Left renal pelvis (tissue), 4 donors: ENCODE measurements at places on chromosomes 16 and 17.

DNA sequence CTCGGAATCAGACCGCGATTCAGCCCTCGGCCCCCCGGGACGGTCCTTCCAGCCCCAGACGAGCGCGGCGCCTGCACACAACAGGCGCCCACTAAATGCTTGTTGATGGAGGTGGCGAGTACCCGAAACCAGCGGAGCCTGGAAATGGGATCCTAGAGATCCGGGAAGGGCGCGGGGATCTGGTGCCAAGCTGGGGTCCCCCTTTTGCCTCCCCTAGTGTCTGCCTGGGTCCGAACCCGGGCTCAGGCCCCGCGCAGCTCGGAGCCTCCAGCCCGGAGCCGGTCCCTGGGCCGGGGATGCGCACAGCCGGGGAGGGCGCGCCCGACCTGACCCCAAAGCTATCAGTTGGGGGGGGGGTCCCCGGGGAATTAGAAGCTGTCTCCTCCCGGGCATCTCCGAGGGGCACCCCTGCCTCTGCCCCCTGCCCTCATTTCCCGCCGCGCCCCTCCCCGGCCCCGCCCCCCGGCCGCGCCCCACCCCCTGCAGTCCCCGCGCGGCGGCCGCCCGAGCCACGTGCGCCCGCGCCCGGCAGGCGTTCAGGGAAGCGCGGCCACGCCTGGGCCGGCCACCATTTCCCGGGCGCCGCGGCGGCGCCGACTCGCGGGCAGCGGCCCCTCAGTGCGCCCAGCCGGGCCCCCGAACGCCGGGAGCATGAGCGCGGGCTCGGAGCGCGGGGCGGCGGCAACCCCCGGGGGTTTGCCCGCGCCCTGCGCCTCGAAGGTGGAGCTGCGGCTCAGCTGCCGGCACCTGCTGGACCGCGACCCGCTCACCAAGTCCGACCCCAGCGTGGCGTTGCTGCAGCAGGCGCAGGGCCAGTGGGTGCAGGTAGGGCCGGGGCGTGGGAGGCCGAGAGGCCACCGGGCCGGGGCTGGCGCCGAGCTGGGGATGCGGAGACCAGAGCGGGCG, at the start of gene CPNE7:
CPNE7 (plus strand) TSS at position 512 of the 906 bp plus-strand sequence; CDS start at position 652, 140 bp downstream.
- no peak for DNase-seq

- DNase-seq: no peak
Measured at GRCh38 chr16:4704491-4704890, 11.1 kb downstream of the NUDT16L1 start.

DNA sequence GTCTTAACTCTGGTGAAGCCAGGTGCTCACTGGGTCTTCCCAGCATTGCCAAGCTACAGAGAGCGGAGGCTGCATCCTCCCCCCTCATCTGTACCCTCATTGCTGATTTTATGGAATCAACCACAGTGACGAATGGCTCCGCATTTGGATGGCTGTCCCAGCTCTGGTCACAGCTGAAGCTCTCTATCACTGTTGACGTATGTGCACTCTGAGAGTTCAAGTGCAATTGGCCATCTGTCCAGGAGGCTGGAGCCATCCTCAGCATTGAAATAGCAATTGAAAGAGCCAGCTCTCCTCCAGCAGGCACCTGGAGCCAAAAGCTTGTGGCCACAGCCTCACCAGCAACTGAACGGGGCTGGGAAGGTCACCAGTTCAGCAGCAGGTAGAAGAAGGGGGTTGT, 494.1 kb downstream of the TMEM114 start:
- no peak for DNase-seq

- DNase-seq: no peak
Measured at GRCh38 chr16:9105189-9105588, 13.7 kb downstream of the HAPSTR1 start.

- no peak for DNase-seq
Measured at GRCh38 chr17:6793748-6794493, 17.9 kb downstream of the FBXO39 start.

DNA sequence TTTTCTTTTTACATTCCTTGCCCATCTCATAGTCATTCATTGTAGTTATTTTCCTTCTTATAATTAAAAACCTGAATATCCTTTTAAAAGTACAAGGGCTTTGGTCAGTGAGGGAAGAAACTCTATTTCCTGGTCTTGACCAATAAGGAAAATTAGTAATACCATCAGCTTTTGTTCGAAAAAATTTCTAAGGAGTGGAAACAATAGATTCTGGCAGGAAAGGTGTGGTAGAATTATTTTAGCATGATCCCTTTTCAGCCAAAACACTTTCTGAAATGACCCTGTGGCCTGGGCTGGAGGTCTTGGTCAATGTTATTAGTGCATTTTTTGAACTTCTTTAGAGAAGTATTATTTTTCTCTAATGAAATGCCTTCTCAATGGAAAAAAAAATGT, 36.6 kb downstream of the IQCK start:
- no peak for DNase-seq

DNA sequence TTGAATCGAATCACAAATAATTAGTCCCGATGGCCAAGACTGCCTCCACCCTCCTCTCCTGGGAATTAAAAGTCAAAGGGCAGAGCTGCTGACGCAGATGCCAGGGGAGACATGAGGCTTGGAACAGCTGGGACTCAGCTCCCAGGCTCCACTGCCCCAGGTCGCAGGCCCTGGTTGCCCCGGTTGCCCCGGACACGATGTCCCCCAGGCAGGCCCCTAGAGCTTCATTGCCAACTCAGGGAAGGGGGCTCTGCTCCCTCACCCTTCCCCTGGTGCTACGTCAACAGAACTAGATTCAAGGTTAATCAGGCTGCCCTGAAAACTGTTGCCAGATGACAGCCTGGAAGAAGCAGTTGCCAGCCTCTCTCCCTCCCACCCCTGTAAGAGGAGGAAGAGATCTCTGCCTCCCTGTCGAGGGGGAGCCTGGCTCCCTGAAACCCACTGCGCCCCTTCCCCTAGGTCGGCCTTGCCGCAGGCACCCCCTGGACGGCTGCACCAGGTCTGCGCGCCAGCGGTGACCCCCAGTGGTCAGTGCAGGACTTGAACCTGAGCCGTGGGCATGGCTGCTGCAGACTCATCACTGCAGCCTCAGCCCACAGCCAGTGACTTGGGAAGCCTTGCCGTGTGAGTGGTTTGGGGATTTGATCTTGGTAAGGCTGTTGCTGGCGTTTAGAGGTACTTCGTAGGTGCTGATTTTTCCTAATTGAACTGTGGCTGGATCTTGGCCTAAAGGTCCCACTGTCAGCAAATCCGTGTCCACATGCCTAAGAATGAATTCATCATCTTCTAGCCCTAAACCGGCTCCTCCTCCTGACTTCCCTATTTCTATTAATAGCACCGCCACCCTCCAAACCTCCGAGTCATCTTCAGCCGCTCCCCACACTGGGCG, 84.1 kb upstream of the TOB1 start:
- DNase-seq: no peak

DNA sequence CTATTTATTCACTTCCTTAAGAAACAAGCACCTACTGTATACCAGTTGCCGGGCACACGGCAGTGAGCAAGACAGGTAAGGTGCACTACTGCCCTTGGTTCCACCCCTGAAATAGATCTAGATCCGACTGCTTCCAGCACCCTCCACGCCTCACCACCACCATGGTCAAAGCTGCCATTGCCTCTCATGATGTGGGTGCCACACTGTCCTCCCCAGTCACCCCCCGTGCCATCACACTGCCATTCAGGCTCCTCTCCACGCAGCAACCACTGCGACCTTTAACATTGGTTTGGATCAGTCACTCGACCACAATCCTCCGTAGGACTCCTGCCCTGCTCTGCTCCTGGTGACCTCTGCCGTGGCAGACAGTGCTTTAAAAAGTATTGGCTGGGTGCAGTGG, 226.8 kb downstream of the CPPED1 start:
- no peak for DNase-seq

GRCh38 chr16:69382421-69382820, 3.4 kb downstream of the TERF2 start:
- DNase-seq: no peak

GRCh38 chr16:81315271-81316175, 761 bp downstream of the GAN start:
- peak; percentile 12 for DNase-seq

DNA sequence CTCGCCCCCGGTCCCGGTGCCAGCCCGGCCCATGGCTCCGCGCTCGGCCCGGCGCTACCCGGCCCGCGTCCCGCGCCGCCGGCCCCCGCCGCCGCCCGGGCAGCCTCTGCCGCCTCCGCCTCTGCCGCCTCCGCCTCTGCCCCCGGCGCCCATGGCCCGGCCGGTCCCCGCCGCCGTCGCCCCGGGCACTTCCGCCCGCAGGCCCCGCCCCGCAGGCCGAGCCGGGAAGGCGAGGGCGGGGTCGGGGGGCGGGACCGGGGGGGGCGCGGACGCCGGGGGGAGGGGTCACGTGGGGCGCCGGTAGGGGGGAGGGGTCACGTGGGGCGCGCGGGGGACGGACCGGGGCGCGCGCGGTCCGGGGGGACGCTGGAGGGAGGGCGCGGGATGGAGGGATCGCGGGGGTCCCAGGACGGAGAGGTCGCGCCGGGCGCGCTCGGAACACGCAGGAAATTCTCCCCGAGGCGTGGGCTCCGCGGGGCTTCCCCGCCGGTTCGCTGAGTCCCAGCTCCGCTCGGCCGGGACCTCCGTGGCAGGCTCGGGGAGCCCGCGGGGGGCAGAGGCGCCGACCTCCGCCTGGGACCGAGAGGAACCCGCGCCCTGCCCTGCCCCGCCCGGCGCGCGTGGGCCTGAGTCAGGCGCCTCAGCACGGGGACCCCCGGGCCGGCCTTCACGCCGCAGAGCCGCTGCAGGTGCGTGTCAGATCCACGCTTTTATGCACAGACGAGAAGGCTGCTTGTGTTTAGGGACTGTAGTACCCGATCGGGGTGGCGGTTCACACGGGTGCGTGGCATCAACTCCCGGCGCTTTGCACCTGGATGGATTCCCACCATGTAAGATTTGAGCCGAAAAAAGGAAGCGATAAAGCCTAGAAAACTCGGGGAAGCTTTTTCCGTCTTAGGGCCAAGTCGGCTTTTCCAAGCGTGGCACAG, at the start of gene PGAP6:
PGAP6 (minus strand) TSS at position 190 of the 929 bp plus-strand sequence; CDS start at position 33, 157 bp downstream.
- DNase-seq: no peak
